Small intestine (tissue), 16 donors: ENCODE measurements at places on chromosomes 2 and 18.
A peak's percentile ranks its signal among the peaks of the same experiment; 100 is the strongest.

- H3K4me3 ChIP-seq: no peak overlapping the region
- H3K4me1 ChIP-seq: no peaks in the 10 kb centered on the region
- H3K27ac ChIP-seq: peak overlapping the region; percentile 9
- peaks cover 73% of the 10 kb centered on the region for H3K36me3 ChIP-seq
- H3K27me3 ChIP-seq: no peaks in the 10 kb centered on the region
These were observed 55.7 kb downstream of the DNMT3A start for GRCh38 chr2:25286025-25286400.

DNA sequence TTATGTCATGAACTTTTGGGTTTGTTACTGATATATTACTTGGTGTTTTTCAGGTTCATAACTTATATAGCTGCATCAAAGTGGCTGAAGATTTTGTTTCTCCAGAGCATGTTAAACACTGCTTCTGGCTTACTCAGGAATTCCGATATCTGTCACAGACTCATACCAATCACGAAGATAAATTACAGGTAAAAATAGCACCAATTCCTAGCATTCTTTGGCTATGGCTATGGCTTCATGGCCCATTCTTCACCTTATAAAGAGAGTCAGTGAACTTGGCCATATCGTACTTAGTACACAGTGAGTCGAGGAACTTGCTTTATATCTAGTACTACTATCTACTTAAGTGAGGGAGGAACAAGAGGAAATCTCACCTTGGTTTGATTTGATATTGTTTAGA is 49.9 kb downstream of the KDM3A start:
- H3K4me3 ChIP-seq: no peak overlapping the region
- H3K4me1 ChIP-seq: no peaks in the 10 kb centered on the region
- peak overlapping the region; percentile 11 for H3K27ac ChIP-seq
- no peak for DNase-seq

GRCh38 chr2:239147376-239147775 is 253.4 kb downstream of the HDAC4 start:
- H3K36me3 ChIP-seq: peaks cover 66% of the 10 kb centered on the region
- no peaks in the 10 kb centered on the region for H3K4me1 ChIP-seq
- no peak overlapping the region for H3K4me3 ChIP-seq
- H3K27ac ChIP-seq: no peak overlapping the region
- no peaks in the 10 kb centered on the region for H3K27me3 ChIP-seq
- DNase-seq: no peak

- H3K4me1 ChIP-seq: no peaks in the 10 kb centered on the region
- no peaks in the 10 kb centered on the region for H3K36me3 ChIP-seq
- no peak for DNase-seq
- no peak overlapping the region for H3K27ac ChIP-seq
- H3K27me3 ChIP-seq: peaks cover 3% of the 10 kb centered on the region
- H3K4me3 ChIP-seq: no peak overlapping the region
These were observed 165.1 kb upstream of the TPO start for GRCh38 chr2:1248187-1248586.

GRCh38 chr2:38127277-38127676 is 51.3 kb upstream of the CYP1B1 start:
- H3K36me3 ChIP-seq: no peaks in the 10 kb centered on the region
- H3K4me1 ChIP-seq: no peaks in the 10 kb centered on the region
- H3K4me3 ChIP-seq: no peak overlapping the region
- no peak for DNase-seq
- H3K27ac ChIP-seq: no peak overlapping the region

- DNase-seq: no peak
- H3K4me3 ChIP-seq: no peak overlapping the region
- H3K27me3 ChIP-seq: no peaks in the 10 kb centered on the region
- no peaks in the 10 kb centered on the region for H3K36me3 ChIP-seq
These were observed 83.5 kb upstream of the ZFP36L2 start for GRCh38 chr2:43309935-43310334.

GRCh38 chr2:8644605-8645175 is 37.2 kb upstream of the ID2 start:
- H3K4me3 ChIP-seq: peak overlapping the region; percentile 10
- DNase-seq: no peak
- peaks cover 3% of the 10 kb centered on the region for H3K4me1 ChIP-seq
- H3K27me3 ChIP-seq: no peaks in the 10 kb centered on the region

GRCh38 chr18:57060814-57061213 is 86.1 kb upstream of the BOD1L2 start:
- H3K4me1 ChIP-seq: no peaks in the 10 kb centered on the region
- no peak overlapping the region for H3K4me3 ChIP-seq
- no peaks in the 10 kb centered on the region for H3K27me3 ChIP-seq
- peak; percentile 77 for DNase-seq
- no peaks in the 10 kb centered on the region for H3K36me3 ChIP-seq

- DNase-seq: no peak
- no peaks in the 10 kb centered on the region for H3K4me1 ChIP-seq
- no peak overlapping the region for H3K4me3 ChIP-seq
- no peaks in the 10 kb centered on the region for H3K27me3 ChIP-seq
- no peak overlapping the region for H3K27ac ChIP-seq
These were observed 8.8 kb upstream of the DDX1 start for GRCh38 chr2:15582710-15583357.

DNA sequence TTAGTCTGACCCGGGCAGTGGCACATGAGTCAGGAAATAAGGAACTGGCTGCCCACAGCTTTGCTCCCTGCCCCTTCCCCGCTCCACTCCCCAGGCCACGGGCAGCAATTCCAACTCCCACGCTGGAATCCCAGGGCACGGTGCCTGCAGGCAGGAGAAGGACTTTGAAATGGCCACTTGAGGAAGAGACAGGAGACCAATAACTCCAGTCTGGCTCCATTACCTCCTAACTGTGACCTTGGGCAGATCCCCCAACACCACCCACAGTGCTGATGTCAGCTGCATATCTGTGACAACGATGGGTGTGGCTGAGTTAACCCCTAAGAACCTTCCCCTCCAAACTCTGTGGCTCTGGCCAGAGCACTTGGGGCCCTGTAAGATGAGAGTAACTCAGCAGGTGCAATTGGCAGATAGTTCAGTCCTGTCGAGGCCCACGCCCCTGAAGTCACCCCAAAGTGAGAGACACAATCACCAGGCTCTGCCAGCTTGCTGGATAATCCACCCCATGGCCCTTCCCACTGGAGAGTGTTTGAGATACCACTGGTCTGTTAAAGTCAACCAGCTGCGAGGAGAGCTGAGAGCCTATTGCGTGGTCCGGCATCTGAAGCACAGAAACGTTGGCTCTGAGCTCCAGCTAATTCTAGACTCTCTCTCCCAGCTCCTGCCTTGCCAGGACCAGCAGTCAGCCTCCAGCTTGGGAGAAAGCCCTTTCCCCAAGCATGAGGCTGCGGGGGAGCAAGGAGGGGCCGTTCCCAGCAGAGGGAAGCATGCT is 175.2 kb downstream of the TNS1 start:
- peak overlapping the region; percentile 18 for H3K27ac ChIP-seq
- DNase-seq: peak; percentile 16
- H3K27me3 ChIP-seq: no peaks in the 10 kb centered on the region
- H3K4me1 ChIP-seq: no peaks in the 10 kb centered on the region
- H3K4me3 ChIP-seq: no peak overlapping the region
- H3K36me3 ChIP-seq: no peaks in the 10 kb centered on the region

GRCh38 chr2:37630301-37630700 is 41.1 kb downstream of the CDC42EP3 start:
- DNase-seq: no peak
- H3K27me3 ChIP-seq: no peaks in the 10 kb centered on the region
- no peak overlapping the region for H3K27ac ChIP-seq
- H3K4me1 ChIP-seq: peaks cover 3% of the 10 kb centered on the region

DNA sequence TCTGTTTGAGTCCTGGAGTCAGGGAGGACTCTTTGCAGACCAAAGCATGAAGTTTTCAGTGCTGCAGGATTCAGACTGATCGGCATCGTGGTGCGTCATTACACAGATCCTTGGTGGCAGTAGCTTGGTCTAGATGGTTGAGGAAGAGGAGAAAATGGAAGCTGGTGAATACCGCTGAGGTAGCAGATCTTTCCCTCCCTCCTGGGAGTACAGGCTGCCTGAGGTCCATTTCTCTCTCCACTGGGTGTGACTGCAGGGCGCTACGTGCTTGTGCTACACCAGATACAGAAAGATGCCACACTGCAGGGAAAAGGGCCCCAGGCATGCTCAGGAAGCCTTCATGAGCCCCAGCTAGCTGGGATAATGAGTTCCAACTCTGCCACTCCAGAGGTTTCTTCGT is 3.3 kb upstream of the CNDP1 start:
- no peak overlapping the region for H3K27ac ChIP-seq
- no peak overlapping the region for H3K4me3 ChIP-seq
- H3K27me3 ChIP-seq: no peaks in the 10 kb centered on the region
- peaks cover 6% of the 10 kb centered on the region for H3K4me1 ChIP-seq

GRCh38 chr18:34548120-34548972 is 161.8 kb upstream of the DTNA start:
- DNase-seq: peak; percentile 5
- no peak overlapping the region for H3K27ac ChIP-seq
- no peaks in the 10 kb centered on the region for H3K27me3 ChIP-seq
- no peak overlapping the region for H3K4me3 ChIP-seq

GRCh38 chr2:125004106-125004800 is 979.2 kb downstream of the CNTNAP5 start:
- no peak overlapping the region for H3K4me3 ChIP-seq
- H3K36me3 ChIP-seq: no peaks in the 10 kb centered on the region
- DNase-seq: no peak
- no peaks in the 10 kb centered on the region for H3K27me3 ChIP-seq

GRCh38 chr2:8550937-8551621 is 130.8 kb upstream of the ID2 start:
- H3K27ac ChIP-seq: no peak overlapping the region
- DNase-seq: no peak
- H3K4me3 ChIP-seq: no peak overlapping the region
- H3K4me1 ChIP-seq: no peaks in the 10 kb centered on the region
- H3K27me3 ChIP-seq: no peaks in the 10 kb centered on the region

- H3K27ac ChIP-seq: no peak overlapping the region
- no peaks in the 10 kb centered on the region for H3K4me1 ChIP-seq
- peak; percentile 81 for DNase-seq
- H3K27me3 ChIP-seq: no peaks in the 10 kb centered on the region
These were observed 133.4 kb upstream of the ITGA6 start for GRCh38 chr2:172293952-172294351.

DNA sequence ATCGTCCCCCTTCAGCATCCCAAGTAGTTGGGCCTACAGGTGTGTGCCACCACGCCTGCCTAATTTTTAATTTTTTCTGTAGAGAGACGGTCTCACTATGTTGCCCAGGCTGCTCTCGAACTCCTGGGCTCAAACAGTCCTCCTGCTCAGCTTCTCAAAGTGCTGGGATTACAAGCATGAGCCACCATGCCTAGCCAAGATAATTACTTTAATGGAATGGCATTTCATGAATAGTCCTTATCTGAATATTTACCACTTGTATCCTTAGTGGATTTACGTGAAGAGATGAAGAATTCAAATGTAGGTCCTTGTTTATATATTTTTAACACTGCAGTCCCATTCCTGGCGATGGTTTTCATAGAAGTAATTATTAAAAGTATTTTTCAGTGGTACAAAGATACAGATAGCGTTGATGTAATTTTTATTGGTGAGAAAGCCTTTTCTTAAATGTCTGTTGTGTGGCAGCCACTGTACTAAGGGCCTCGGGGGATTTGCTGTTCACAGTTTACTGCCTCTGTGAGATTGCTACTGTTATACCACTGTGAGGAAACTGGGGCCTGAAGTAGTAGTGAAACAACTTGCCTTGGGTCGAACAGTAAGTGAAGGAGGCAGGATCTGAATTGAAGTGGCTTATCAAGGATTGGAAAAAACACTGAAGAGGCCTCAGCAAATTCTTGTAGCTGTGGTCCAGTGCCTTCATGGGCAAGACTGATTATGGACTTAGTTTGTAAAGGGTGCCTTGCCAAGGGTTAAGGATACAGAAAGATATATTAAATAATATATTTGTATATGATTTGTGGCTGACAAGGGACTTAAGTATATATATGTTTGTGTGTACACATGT is 151.2 kb downstream of the PRPF40A start:
- no peak overlapping the region for H3K4me3 ChIP-seq
- no peaks in the 10 kb centered on the region for H3K36me3 ChIP-seq
- peaks cover 2% of the 10 kb centered on the region for H3K4me1 ChIP-seq
